ENCODE measurements at places on chromosomes 11 and 22.

- DNase-seq = no peak
Measured at GRCh38 chr11:35352077-35352888, 67.1 kb downstream of the SLC1A2 start.

DNA sequence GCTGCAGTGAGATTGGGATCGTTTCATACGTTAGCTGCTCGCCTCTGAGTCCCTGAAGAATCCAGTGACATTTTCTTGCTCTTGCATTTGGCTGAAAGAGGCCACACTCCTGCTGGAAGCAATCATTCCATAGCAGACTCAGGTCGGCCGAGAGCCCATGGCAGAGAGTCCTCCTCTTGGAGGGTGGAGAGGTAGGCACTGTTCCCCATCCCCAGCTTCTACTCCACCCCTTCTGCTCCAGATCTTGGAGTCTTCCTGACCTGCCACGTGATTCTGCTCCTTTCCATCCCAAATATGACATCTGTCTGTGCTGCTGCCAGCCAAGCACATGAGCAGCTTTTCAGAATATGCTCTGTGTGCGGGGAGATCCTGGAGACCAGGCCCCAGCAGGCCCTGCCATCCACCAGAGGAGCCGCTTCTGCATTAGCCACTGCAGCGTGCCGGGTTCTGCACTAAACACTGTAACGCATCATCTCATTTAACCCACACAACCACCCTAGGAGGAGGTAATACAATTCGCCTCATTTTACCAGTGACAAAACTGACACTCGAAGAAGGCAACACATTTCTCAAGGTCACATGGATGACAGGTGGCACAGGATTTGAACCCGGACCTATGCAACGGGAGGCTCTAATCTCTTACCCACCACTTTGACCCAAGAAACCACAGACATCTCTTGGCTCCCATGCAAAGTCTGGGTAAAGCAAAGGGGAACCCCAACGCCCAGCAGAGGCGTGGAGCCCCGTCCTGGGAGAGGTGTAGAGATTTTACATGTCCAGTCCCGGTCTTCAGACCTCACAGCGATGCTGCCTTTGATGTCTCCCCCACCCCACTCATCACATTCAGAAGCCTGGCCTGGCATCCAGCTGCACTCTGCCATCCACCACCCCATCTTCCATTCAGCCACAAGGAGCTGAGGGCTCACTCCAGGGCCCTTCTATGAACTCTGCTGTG lies 78.8 kb downstream of the FEZ1 start:
- no peak for DNase-seq

GRCh38 chr11:131095511-131096185 lies 179.4 kb upstream of the SNX19 start:
- no peak for DNase-seq

DNA sequence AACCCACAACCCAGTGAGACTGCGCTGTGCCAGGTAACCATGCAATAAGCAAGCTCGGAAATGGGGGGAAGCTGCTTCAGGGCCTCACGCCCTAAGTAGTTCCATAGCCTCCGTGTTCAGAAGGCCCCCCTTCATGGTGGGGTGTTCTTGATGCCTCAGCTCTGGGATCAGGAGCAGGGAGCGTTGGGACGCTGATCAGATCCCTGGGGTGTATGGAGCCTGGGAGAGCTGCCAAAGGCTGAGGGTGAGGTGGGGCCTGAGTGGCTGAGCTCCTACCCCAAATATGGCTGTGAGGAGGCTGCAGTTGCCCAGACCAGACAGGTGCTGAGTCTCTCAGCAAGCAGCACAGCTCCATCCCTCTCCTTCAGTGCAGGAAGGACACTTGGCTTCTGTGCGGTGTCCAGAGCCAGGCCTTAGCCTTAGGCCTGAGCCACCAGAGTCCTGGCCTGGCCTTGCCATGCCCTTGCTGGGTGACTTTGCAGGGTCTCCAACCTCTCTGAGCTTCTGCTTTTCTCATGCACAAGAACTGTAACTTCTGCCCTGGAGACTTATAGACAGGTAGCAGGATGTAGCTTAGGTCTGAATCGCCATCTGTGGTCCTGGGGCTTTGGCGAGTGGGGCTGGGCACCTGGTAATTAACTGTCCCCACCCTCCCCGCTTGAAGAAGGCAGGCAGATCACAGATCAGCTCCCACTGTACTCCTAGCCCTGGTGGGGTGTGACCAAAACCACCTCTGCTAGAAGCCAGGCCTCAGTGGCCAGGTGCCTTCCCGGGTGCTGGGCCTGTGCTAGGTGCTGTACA lies 5.3 kb downstream of the MMP11 start:
- DNase-seq = no peak

- DNase-seq = no peak
Measured at GRCh38 chr11:85923455-85923854, 68.3 kb downstream of the CCDC83 start.

DNA sequence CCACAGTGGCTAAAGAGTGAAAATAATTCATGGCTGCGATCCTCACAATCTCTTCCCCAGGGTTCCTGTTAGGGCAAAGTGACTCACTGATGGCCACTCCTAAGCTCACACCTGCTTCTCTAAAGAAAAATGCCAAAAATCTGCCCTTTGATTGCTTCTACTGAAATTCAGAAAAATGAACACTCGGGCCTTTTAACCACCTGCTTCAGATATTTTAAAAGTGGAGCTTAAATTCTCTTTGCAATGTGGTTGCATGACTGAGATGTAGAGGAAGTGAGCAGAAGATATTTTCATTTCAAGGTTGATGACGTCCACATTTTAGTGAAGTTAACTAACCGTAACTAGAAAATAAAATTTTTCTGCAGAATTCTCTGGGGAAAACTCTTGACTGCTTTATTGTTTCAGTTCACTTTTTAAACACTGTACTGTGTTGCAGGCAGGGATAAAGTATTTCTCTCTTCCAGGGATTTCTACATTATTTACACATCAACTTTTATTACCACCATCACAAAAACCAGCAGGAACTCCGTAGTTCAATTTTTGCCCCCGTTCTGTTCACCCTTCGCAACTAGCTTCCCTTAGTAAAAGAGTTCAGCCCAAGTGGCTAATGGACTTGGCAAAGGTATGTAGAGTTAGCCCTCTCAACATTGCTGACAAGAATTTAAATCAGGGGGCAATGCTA lies 8.5 kb downstream of the RAB30 start:
- DNase-seq = no peak

DNA sequence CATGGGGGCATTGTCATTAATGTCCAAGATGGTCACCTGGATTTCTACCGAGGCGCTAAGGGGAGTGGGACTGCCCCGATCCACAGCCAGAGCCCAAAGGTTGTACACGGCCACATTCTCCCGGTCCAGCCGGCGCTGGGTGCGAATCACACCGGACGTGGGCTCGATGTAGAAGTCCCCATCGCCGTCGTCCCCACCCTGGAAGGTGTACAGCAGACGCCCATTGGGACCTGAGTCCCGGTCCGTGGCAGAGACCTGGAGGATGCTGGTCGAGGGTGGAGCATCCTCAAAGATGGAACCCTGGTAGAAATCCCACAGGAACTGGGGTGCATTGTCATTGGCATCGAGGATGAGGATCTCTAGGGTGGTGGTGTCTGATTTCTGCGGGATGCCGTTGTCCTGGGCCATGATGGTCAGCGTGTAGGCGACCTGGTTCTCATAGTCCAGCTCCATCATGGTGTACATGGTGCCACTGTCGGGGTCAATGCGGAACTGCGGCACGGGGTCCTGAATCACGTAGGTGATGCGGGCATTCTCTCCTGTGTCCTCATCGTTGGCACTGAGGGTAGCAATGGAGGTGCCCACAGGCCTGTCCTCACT lies 3.1 kb downstream of the CELSR1 start:
- DNase-seq = no peak

- DNase-seq = no peak
Measured at GRCh38 chr11:110455718-110456117, 26.0 kb downstream of the FDX1 start.

- no peak for DNase-seq
Measured at GRCh38 chr11:12044799-12045198, 36.4 kb upstream of the DKK3 start.

GRCh38 chr11:76119032-76119431 lies 87.3 kb downstream of the WNT11 start:
- DNase-seq = no peak

GRCh38 chr11:96004862-96005261 lies 81.0 kb upstream of the MTMR2 start:
- no peak for DNase-seq

- DNase-seq = no peak
Measured at GRCh38 chr11:20647976-20648565, 21.3 kb upstream of the NELL1 start.

DNA sequence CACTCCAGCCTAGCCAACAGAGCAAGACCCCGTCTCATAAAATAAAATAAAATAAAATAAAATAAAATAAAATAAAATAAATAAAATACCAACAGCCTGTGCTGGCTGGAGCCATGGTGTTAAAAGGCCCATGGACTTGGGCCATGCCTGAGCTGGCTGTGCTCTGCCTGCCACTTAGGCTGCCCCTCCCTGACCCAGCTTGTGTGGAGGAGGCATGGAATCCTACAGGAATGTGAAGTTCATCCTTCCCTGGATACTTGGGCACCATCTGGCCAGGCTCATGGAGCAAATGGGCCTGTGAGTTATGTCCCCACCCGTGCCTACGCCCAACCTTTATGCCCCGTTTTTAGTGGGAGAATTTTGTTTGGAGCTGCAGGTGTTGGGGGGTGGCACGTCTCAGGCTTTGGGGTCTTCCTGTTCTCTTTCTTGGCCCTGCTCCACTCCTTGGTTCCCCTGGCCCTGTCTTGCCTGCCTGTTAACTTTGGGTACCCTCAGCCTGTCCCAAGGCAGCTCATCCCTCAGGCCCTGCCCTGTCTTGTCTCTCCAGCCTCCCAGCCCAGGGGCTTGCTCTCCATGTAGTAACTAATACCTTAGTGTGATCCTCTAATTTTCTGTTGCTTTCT lies 51.3 kb downstream of the BCR start:
- no peak for DNase-seq

- DNase-seq = no peak
Measured at GRCh38 chr22:29096736-29097669, 24.2 kb downstream of the KREMEN1 start.

- DNase-seq = no peak
Measured at GRCh38 chr11:78684377-78684776, 109.7 kb upstream of the NARS2 start.

GRCh38 chr11:21492931-21493330 lies 700.0 kb upstream of the ANO5 start:
- DNase-seq = no peak

- DNase-seq = no peak
Measured at GRCh38 chr22:31754813-31755212, 994 bp downstream of the DEPDC5 start.

DNA sequence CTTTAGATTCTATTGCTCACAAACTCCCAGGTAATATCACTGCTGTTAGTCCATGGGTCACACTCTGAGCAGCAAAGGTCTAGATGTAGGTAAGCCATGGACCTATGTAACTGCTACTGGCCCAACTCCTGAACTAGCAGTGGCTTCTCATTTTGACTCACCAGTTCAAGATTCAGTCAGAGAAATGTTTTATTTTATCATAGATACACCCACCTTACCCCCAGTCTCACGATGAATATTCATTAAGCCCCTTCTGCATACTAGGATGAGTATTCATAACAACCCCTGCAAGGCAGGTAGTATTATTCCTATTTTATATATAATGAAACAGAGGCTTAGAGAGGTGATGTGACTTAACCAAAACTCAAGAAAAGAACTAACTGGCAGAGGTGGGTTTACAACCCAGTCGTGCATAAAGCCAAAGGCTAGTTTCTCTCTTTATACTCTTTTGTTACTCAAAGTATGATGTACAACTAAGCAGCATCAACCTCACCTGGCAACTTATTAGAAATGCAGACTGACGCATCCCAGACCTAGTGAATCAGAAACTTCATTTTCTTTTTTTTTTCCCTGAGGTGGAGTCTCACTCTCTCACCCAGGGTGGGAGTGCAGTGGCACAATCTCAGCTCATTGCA lies 957.6 kb upstream of the CCDC90B start:
- no peak for DNase-seq

DNA sequence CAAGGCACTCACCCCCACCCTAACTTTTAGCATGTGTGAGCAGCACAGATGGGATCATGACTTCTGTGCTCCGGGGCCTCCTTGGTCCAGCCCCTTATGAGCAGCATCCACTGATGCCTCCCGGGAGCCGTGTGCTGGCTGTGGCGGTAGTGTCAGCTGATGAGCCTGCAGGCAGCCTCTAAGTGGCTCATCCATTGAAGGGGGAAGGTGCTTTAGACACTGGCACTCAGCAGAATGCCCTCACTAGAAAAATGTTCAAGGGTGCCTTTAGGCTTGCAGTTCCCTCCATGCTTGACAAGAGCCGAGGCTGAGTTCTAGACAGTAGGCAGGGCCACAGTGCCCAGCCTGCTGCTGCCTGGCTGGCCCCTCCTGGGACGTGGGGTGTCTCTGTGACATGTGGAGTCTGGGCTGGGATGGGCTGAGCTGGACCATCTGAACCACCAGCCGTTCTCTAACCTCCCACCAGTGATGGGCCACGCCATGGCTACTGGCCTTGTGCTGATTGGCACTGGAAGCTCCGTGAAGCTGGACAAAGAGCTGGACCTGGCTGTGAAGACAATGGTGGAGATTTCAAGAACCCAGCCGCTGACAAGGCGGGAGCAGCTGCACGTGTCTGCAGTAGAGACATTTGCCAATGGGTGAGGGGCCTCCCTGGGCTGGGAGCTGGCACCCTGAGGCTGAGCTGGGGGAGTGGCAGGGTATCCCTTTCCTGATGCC lies 5.8 kb downstream of the TTC38 start:
- DNase-seq = no peak

DNA sequence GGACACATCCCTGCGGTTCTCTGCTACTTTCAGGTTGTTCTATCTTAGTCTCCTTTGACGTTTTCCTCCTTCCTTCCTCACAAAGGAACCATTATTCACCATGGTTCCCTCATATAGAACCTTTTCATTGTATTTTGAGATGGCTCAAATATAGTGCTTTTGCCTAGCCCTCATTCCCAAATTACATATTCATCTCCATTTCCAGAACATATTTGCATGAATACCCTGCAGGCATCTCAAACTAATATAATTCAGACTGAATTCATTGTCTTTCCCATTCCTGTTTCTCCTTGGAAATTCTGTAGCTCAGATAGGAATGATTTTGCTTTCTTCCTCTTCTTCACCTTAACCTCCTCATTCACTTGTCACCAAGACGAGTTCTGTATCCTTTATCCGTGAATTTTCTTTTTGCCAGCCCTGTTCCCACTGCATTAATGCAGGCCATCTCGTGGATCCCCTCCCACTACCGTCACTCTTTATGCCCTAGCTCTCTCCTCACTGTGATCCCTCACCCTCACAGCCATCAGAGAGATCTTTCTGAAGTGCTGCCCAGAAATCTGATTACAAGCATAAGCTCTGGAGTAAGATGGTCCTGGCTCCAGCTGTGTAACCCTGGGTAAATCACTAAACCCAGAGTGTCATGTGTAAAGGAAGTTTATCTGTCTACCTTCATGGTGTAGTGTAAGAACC lies 23.3 kb downstream of the PIWIL4 start:
- no peak for DNase-seq

- DNase-seq = no peak
Measured at GRCh38 chr11:112651386-112651785, 309.8 kb upstream of the NCAM1 start.

Measured in stimulated activated CD8-positive, alpha-beta memory T cell treated with anti-CD3 and anti-CD28 coated beads, Interleukin-4, amount 100 ng/mL, for 1 hour (primary cell).